ENCODE measurements at places on chromosomes 1 and 21.

DNA sequence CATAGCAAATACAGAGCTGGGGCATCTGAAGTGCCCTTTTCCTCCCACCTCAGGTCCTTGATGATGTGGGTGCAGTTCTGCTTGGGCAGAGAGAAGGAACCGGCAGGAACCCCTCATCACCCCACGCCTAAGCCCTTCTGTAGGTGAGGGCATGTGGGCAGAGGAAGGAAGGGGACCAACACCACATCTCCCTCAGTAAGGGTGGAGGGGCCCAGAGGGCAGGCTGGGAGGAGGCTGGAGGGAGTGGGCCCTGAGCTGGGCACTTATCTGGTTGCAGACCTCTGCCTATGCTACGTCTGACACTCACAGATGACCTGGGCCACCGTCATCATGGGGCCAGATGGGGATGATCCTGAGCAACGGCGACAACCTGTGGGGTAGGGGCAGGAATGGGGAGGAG lies 11.0 kb downstream of the ZNF687 start:
- no peak for DNase-seq

- DNase-seq, result peak; percentile 71
Measured at GRCh38 chr1:50873458-50874187, 86.4 kb downstream of the FAF1 start.

- no peak for DNase-seq
Measured at GRCh38 chr1:183159960-183160359, 26.1 kb upstream of the LAMC2 start.

DNA sequence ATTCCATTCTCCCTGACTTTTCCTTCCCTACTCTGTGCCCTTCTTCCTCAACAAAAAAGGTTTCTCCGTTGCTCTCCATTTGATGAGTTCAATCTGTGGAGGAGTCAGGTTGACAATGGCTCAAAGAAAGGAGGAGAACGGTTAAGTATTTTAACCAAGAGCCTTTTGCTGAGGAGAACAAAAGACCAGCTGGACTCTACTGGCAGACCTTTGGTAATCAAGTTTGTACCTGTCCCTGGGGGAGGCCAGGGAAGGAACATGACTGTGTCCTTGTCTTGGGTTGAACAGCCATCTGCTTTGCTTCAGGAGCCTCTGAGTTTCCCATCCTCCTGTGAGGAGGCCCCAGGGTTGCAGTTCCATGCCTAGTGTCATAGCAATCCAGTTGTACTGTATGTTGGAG lies 29.9 kb downstream of the TTF2 start:
- DNase-seq, result no peak
